GM12864 (cell line): ENCODE measurements at places on chromosomes 12 and 14.

DNA sequence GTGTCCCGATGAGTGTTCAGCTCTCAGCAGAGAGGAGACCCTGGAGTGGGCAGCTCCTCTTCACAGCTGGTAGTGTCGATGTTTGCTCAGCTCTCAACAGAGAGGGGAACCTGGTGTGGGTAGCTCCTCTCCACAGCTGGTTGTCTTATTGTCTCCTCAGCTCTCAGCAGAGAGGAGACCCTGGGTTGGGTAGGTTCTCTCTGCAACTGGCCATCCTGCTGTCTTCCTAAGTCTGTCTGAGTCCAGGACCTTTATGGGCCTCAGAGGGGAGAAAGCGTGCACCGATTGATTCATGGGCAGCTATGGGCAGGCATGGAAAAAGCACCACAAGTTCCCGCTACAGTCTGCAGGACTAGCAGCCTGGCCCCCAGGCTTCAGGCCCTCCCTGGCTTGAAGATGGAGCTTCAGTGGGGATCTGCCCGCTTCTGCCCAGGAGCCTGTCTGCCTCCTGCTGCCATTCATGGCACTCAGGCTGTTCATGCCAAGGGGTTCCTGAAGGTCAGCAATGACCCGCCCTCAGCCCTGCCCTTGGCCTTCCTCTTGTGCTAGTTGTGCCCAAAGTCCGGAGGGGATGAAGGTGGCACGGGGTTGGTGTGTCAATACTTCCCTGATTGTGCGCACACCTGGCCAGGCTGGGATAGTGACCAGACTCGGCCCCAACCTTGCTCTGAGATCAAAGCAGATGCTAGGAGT lies 224.2 kb downstream of the KCNC2 start:
- no peak for DNase-seq

DNA sequence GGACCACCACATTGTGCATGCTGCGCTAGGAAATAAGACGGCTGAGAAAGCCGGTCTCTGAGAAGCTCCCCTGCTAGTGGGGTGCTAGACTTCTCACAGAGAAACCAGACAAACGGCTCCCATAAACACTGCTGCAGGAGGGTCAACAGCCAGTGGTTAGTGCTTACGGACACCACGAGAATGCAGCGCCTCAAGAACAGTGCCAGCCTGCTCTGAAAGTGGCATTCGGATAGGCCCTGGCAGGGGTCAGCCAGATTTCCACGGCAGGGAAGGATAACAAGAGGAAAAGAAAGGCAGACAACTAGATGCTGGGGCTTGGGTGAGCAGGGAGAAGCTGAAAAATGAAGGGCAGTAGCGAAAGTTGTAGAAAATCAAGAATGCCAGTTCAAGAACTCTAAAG lies 26.4 kb downstream of the PPTC7 start:
- no peak for DNase-seq

GRCh38 chr12:121003650-121004049 lies 12.6 kb downstream of the C12orf43 start:
- no peak for DNase-seq

- no peak for DNase-seq
Measured at GRCh38 chr14:86997271-86997670, 995.7 kb downstream of the GALC start.

DNA sequence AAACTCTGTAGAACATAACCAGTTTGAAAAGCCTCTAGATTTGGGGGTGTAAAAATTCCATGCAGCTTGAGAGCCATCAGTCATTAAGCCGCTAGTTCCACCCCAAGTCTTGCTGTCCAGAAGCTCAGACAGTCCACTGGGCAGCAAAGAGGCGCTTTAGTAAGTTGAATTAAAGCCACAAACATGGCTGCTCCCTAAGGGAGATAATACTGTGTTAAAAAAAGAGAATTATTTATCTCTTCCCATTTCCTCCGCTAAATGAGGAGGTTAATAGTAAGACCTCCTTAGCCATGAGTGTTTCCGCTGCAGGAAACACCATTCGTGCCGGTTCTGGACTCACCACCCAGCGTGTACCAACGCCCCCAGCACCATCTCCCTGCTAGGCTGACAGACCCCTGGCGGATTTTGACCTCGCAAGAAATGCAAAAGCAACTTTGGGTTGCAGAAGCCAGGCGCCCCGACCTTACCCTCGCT lies 536 bp downstream of the TM7SF3 start:
- DNase-seq: no peak

GRCh38 chr12:129659961-129660622 lies 243.7 kb downstream of the TMEM132D start:
- no peak for DNase-seq

- DNase-seq: no peak
Measured at GRCh38 chr14:64997108-64997794, 10.6 kb downstream of the FNTB start.
